ENCODE measurements at places on chromosomes 2 and 18.
A peak's percentile ranks its signal among the peaks of the same experiment; 100 is the strongest.

DNA sequence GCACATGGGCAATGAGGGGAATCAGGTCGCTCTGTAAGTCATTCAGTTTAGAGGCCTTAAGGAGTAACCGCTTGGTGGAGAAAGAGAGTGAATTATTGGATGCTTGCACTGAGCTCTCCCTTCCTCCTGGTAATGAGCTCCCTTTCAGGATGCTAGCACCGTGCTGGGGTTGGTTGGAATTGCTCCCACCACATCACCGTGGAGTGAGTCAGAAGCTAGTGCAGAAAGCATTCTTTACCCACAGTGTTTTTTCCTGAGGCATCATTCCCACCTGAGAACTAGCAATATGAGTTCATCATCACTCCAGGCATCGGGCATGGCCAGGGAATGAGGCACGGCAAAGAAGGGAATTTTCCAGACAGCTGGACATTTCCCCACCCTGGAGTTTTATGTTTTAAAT lies 57.6 kb downstream of the ITGB6 start:
- no peak for DNase-seq

DNA sequence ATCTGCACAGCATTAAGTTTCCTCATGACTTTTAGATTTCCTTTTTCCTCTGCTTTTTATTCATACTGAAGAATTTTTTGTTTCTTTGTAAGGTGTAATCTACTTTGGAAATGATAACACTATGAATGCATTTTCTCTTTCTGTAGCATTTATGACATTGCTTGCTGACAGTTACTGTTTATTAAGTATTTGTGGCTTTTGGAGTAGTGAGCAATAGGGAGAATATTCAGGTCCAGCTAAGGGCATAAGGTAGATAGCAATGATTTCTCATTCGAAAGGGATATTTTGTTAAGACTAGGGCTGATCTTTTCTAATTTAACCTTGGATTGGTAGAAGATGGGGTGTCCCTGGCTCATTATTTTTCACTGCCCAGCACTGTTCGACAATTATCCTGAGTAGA lies 80.3 kb downstream of the XRCC5 start:
- DNase-seq, result no peak

DNA sequence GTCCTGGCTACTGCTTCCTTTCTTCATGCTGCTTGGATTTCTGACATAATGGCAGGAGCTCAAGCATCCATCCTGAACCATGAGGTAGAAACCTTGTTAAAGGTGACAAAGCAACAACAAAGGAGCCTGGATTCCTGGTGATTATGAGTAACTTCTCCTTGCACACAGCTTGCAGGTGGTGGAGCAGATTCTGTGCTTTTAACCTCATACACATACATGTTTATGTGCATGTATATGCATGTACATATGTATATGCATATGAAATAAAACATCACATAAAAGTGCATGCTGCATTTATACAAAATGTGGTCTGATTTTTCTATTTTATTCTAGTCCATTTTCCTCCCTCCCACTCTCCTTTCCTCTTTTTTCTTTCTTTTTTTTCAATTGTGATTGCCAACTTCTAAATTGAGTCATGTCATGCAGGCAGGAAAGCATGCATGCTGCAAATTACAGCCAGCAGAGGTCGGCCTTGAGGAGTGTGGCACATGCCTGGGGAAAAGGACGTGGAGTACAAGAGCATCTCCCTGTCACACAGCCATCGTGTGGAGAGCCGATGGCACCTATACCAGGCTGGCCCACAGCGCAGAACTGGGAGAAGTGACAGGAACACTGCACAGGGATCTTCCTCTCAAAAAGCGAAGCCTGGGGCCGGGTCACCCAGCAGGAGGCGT lies 17.9 kb downstream of the LCT start:
- DNase-seq, result no peak

GRCh38 chr2:191065785-191066184 lies 51.8 kb upstream of the STAT1 start:
- no peak for DNase-seq

DNA sequence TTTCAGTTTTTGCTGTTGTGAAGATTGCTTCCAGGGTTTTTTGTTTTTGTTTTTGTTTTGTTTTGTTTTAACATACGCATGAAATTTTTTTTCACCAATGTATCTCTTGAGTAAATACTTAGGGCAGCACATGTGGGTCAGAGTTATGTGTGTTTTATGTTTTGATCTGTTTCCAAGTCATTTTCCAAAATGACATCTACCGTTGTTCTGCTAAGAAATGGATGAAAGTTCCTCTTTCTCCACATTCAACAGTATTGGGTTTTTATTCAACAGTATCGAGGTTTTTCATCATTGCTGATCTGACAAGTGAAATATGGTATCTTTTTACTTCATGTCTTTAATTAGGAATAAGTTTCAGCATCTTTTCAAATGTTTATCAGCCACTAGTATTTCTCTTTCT lies 16.7 kb downstream of the RNF144A start:
- no peak for DNase-seq

DNA sequence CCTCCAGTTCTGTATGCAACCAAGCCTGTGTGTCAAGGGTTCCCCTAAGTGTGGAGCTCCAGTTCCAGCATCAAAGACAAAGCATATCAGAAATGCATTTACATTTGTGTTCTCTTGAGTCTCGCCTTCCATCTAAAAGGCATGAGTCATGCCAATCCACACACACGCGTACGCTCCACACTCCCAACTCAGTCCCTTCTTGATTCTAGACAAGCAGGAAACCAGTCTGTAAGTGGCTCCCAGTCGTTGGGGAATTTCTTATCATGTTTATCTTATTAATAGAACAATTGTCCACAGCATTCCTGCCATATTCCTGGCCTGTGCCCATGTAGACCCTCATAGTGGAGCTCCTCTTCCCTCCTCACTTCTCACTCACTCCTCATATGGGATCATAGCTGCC lies 86.4 kb upstream of the SLC35G4 start:
- DNase-seq, result no peak

DNA sequence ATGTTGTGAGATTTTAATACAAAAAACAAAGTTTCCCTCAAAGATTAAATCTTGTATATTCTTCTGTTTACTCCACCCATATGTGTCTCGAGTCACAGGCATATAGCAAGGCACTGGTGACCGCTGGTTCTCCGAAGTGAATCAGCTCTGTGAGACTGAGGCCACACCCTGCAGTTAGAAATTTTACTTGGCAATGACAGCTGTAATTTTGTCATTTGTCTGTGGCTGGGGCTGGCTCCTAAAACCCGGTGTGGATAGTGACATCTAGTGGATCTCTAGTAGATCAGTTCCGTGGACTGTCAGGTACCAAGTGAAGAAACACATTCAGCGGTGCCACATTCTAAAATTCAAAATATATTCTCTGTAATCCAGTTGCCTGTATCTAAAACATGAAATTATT lies 278.0 kb downstream of the NEDD4L start:
- peak; percentile 12 for DNase-seq

DNA sequence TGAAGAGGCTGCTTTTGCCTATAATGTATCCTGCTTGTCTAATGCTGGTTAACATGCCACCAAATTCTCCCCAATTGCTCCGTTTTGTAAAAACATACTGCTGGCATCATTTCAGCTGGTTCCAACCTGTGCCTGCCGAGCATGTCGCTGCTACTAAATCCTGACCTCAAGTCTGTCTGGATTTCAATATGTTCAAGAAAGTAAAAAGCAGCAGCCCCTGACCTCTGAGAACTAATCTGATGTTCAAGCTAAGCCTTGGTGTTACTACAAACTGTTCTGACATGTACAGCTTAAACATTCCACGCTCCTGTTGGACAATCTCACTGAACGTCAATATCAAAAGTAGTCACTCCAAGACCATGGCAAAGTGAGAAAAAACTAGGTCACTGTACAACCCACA lies 46.3 kb downstream of the SFT2D3 start:
- no peak for DNase-seq
